ENCODE measurements at places on chromosomes 11 and 22.

DNA sequence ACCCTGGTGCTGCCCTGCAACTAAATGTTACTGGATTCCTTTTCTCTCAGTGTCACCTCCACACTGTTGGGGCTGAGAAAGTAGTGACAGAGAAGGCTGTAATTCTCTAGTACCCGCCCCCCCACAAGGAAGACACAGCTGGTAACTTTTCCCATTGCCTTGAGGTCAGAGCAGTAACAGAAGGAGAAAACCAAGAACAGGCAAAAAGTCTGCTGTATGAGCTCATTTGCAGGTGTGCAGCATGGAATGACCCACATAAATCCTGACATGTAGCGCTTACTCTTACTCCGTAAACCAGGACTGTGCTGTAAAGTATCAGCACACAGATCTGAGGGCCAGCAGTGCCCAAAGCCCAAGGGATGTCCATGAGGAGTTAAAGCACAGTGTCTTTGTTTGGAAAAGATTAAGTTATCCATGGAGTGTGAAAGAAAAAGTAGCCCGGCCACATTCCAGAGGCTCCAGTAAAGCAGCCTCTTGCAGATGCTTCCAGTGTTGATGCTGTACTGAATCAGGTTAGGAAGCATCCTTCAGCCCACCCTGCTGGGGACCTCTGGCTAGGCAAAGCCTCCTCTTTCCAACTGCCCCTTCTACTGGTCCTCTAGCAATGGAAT lies 120.7 kb downstream of the PLEKHA7 start:
- DNase-seq: no peak

- DNase-seq: no peak
Measured at GRCh38 chr22:28279888-28280287, 360.8 kb upstream of the PITPNB start.

- DNase-seq: no peak
Measured at GRCh38 chr11:1445741-1446445, 40.7 kb downstream of the MOB2 start.

DNA sequence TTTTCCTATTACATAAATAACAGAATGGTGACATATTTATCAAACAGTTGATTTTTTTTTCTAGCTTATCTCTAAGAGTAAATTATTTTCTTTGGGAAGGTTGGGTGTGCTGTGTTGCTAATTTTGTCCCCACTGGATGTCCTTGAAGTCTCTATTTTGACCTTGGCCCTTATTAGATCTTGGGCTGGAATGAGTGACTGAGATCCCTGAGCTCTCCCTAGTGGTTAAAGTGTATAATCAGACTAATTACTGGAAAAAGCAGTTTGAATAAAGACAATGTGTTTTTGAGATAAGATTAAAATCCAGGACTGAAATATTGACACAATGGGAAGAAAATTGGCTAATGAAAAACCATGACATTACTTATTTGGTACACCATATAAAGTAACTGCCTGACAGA lies 56.1 kb downstream of the AASDHPPT start:
- DNase-seq: no peak

GRCh38 chr11:87290304-87290922 lies 252.7 kb downstream of the TMEM135 start:
- DNase-seq: no peak

DNA sequence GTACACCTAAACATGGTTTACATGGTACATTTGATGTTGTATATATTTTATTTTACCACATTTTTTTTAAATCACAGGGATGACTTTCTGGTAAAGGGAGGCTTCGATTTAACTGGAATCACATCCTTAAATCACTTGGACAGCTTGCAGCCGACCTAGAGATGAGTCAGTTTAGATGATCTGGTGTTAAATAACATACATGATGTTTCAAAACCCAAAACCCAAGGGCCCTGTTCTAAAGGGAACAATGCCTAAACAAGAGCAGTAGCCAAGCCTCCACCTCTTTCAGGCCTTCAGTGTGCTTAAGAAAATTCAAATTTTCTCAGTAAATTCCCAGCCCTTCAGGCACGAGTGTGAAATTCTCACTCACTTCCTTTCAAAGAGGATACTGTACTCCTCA lies 108.8 kb downstream of the WT1 start:
- no peak for DNase-seq

- DNase-seq: no peak
Measured at GRCh38 chr11:2194877-2195755, 23.5 kb upstream of the TH start.

DNA sequence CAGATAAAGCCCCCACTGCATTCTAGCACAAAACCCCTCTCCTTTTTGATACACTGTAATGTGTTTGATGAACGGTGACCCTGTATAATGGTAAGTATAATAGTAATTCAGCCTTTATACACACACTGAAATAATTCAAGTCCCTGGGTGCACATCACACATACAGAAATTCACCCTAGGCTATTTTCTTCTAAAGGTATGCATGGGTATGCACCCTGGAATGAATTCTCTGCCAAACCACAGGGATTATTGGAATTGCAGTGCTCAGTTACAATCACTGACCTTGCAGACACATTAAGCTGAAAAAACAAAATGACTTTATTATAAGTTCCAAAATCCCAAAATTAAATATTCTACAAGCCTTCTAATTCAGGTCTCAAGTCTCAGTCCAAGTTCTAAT lies 245.9 kb upstream of the FAT3 start:
- DNase-seq: no peak

GRCh38 chr11:114386131-114386530 lies 14.2 kb downstream of the C11orf71 start:
- DNase-seq: no peak

GRCh38 chr11:416757-417621 lies 2.2 kb upstream of the SIGIRR start:
- no peak for DNase-seq

- no peak for DNase-seq
Measured at GRCh38 chr11:71086687-71087258, 165.6 kb downstream of the SHANK2 start.

- DNase-seq: no peak
Measured at GRCh38 chr11:59918480-59918879, 19.8 kb upstream of the OOSP1 start.

- peak; percentile 60 for DNase-seq
Measured at GRCh38 chr22:24402460-24403192, 24.8 kb upstream of the ADORA2A start.

DNA sequence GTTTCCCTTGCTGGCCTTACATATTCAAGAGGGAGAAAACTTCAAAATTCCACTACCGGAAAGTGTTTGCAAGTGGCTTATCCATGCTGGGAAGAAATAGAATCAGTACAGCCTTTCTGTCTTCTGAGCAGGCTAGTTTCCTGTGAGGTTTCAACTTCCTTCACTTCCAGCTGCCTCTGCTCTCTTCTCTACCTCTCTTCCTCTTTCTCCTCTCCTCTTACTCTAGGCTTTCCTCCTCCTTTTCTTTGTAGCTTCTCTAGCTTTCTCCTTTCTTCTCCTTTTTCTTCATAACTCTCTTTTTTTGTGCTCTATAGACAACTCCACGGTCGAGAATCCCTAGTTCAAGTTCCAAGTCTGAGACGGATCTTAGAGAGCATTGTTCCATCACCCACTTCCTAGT lies 421.8 kb downstream of the ETS1 start:
- no peak for DNase-seq

- no peak for DNase-seq
Measured at GRCh38 chr11:126079621-126080124, 17.0 kb upstream of the CDON start.

GRCh38 chr11:15073361-15074205 lies at the start of gene CALCB:
CALCB (plus strand) TSS chr11:15073593; CDS start chr11:15074719, 1,126 bp downstream.
- DNase-seq: no peak

DNA sequence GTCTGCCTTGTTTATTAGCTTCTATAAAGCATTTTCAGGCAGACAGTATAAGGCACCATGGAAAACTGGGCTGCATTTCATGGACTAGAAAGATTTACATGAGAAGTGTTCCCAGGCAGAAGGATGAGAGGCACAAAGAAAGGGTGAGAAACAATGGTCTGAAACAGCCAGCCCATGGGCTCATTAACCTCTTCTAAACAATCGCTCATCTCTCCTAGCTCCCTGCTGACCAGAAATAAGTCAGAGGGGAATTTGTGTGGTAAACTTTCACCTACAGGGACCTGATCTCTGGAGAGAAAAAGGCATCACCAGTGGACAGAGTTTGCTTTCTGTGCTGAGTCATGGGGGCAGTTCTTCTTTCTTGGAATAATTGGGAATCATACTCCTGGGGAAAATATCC lies 51.8 kb upstream of the KIRREL3 start:
- no peak for DNase-seq

DNA sequence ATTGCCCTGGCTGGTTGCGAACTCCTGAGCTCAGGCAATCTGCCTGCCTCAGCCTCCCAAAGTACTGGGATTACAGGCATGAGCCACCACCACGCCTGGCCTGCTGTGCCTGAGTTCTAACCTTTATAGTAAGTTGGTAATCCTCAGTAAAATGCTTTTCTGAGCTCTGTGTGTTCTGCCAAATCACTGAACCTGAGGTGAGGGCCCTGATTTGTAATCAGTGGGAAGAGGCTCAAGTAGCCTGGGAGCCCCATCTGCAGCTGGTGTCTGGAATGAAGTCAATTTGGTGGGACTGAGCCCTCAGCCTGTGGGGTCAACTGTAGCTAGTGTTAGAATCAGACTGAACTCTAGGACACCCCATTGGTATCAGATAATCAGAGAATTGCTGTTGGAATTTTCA lies 72.6 kb upstream of the PARVG start:
- DNase-seq: no peak

DNA sequence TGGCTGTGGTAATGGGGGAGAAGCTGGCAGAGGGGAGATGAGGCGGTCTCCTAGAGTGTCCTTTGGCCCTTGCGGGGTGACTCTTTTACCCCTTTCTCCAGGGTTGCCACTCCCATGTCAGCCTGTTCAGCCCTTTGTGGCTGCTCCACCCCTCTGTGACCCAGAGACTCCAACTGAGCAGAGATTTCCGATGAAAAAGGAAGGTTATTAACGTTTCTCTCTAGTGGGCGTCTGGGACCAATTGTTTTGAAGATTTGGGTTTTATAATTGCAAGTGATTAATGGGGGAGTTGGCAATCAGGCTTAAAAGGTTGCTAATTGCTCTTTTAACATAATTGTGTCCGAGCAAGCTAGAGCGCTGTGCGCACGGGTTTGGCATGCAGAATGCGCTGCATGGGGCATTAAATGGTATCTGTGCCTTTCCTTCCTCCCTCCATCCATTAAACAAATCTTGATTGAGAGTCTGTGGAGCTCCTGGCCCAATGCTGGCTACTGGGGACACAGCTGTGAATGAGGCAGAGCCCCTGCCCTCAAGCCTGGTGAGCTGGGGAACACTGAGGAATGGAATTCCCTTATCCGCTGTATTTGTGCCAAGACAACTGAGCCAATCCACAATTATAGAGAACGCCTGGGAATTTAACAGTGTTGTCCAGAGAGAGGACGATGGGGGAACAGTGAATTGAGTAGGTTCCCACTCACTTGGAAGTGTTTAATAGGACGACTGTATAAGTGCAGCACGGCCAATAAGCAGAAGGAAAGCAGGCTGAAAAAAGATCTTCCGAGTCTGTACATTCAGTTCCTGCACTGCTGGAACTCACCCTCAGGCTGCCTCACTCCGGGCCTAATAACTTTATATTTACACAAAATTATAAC lies 295.9 kb downstream of the MIAT start:
- no peak for DNase-seq

GRCh38 chr22:44449061-44449682 lies 48.9 kb downstream of the RTL6 start:
- DNase-seq: no peak

- DNase-seq: no peak
Measured at GRCh38 chr11:56509439-56509838, 18.3 kb upstream of the OR5M8 start.

DNA sequence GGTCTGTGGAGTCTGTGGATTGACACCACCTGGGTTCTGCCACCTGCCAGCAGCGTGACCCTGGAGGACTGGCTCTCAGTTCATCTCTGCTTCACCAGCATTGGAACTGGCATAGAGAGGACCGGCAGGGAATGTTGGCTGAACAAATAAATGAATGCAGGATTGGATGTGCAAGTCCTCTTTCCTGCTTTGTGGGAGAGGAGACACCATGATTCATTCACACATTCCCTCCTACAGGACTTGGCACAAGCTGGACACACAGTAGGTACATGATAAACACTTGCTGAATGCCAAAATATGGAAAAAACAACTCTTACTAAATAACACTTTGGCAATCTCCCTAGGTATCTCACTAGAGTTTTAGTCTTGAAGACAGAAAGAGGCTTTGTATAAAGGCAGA lies 116.6 kb upstream of the NARS2 start:
- no peak for DNase-seq

DNA sequence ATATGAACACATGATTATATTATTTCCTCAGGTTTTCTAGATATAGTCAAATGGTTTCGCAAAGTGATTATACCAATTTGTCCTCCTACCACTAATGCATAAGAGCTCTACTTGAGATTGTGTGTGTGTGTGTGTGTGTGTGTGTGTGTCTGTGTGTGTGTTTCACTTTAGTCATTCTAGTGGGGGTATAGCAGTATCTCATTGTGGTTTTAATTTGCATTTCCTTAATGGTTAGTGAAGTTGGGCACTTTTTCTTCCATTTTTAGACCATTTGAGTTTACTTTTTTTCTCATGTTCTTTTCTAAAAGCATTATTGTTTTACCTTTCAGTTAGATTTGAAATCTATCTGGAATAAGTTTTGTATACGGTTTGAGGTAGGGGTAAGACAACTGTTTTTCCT lies 12.9 kb downstream of the CAPN5 start:
- no peak for DNase-seq

GRCh38 chr22:49503896-49504521 lies 323.7 kb downstream of the BRD1 start:
- DNase-seq: no peak

GRCh38 chr11:77212314-77213007 lies 84.4 kb downstream of the MYO7A start:
- no peak for DNase-seq

GRCh38 chr22:32565002-32565339 lies 90.4 kb downstream of the FBXO7 start:
- DNase-seq: no peak

GRCh38 chr22:45629469-45630089 lies 42.1 kb upstream of the ATXN10 start:
- DNase-seq: no peak

GRCh38 chr11:62394825-62395538 lies 23.9 kb upstream of the SCGB1A1 start:
- DNase-seq: peak; percentile 89

- DNase-seq: no peak
Measured at GRCh38 chr11:68570691-68571090, 110.1 kb downstream of the PPP6R3 start.

GRCh38 chr11:16347928-16348685 lies 8.2 kb downstream of the SOX6 start:
- DNase-seq: no peak
